ENCODE measurements at places on chromosomes 3 and 15.

DNA sequence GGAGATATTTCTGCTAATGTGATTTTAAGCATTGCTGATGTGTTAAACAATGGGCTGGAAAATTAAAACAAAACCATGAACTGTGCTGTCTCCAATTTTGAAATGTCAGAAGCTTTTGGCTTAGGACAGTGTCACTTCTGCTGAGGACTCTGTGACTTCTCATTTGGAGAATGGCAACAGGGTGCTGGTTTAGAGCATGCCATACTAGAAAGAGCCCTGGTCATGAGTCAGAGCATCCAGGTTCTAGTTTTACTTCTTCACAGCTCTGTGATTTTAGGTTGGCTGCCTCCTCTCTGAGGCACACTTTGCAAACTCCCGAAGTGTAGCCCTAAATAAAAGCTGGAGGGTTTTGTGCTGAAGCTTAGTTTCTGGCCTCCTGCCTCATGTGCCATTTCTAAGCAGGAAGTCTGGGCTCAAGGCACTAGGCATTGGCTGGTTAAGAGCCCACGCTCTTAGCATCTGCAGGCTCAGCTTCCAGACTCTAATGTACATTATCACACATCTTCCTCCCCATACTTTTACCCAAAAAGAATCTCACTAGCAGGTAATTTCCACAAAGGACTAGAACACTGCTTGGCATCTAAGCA lies 193.8 kb downstream of the CNTN3 start:
- no peaks in the 10 kb centered on the region for H3K27me3 ChIP-seq
- H3K36me3 ChIP-seq, result no peaks in the 10 kb centered on the region
- H3K4me1 ChIP-seq, result no peaks in the 10 kb centered on the region
- H3K27ac ChIP-seq, result no peak overlapping the region
- DNase-seq, result no peak

DNA sequence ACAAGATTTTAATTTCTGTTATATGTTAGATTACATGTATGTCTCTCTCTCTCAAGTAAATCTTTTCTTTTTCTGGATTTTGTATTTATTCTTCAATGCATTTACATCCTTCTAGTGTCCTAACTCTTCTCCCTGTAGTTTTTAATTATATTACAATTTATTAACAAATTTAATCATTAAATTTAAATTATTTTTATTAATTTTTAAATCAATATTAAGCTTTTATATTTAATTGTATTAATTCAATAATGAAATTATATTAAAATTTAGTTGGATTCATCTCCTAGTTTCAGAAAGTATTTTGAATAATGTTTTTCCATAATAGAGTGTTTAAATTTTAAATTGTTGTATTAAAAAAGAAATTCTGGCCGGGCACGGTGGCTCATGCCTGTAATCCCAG lies 29.8 kb downstream of the MLF1 start:
- no peak for DNase-seq
- no peaks in the 10 kb centered on the region for H3K4me1 ChIP-seq
- no peaks in the 10 kb centered on the region for H3K27me3 ChIP-seq
- H3K4me3 ChIP-seq, result no peak overlapping the region
- H3K27ac ChIP-seq, result no peak overlapping the region

- H3K27me3 ChIP-seq, result no peaks in the 10 kb centered on the region
- peaks cover 15% of the 10 kb centered on the region for H3K36me3 ChIP-seq
- no peak overlapping the region for H3K27ac ChIP-seq
- H3K4me3 ChIP-seq, result no peak overlapping the region
Observed at GRCh38 chr3:183880121-183880520, 4.6 kb downstream of the PARL start.

- no peak overlapping the region for H3K4me3 ChIP-seq
- H3K27me3 ChIP-seq, result no peaks in the 10 kb centered on the region
- no peak for DNase-seq
- H3K36me3 ChIP-seq, result no peaks in the 10 kb centered on the region
- H3K4me1 ChIP-seq, result peaks cover 17% of the 10 kb centered on the region
Observed at GRCh38 chr3:188352196-188352927, 198.4 kb downstream of the LPP start.

GRCh38 chr15:61115241-61115640 lies 113.9 kb downstream of the RORA start:
- no peak for DNase-seq
- no peaks in the 10 kb centered on the region for H3K36me3 ChIP-seq
- H3K27me3 ChIP-seq, result no peaks in the 10 kb centered on the region

DNA sequence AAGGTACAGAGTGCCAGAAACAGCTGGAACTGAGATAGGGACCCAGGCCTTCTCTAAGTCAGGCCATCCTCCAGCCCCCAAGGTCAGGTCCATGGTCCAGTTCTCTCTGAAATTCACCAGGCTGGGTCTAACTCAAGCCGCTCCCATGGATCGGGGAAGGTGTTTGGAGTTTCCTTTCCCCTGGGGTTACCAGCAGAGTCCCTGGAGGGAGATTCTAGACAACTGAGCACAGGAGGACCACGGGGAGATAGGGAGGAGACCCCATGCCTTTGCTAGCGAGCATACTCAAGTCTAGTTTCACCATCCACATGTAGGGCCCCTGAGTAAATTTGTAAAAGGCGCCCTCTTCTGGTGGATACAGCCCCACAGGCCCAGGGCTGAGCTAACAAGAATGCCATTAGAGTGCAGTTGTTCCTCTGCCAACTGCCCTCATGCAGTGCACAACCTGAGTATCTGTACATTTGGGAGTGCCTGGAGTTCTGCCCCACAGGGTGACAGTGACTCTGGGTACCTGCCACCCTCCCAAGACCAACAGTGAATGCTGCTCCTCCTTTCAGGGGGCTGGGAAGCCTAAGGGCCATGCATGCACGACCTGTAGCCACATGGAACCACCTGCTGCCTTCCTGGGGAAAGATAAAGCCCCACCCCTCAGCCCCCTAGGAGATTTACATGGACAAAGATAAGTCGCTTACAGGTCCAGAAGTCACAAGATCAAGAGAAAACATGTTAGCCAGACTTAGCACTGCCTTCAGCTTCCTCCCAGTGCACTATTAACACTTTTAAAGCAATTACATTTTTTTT lies 89.0 kb downstream of the IQSEC1 start:
- H3K4me1 ChIP-seq, result peaks cover 3% of the 10 kb centered on the region
- H3K27me3 ChIP-seq, result no peaks in the 10 kb centered on the region
- DNase-seq, result no peak

- no peaks in the 10 kb centered on the region for H3K4me1 ChIP-seq
- DNase-seq, result no peak
- H3K27ac ChIP-seq, result no peak overlapping the region
- H3K27me3 ChIP-seq, result no peaks in the 10 kb centered on the region
- H3K36me3 ChIP-seq, result no peaks in the 10 kb centered on the region
- no peak overlapping the region for H3K4me3 ChIP-seq
Observed at GRCh38 chr3:123283657-123284398, 82.1 kb downstream of the SEC22A start.

GRCh38 chr15:38758043-38758442 lies 193.4 kb upstream of the RASGRP1 start:
- no peak overlapping the region for H3K27ac ChIP-seq
- no peak for DNase-seq
- no peaks in the 10 kb centered on the region for H3K36me3 ChIP-seq
- no peaks in the 10 kb centered on the region for H3K4me1 ChIP-seq
- no peaks in the 10 kb centered on the region for H3K27me3 ChIP-seq

- no peak for DNase-seq
- peaks cover 16% of the 10 kb centered on the region for H3K36me3 ChIP-seq
- peaks cover 38% of the 10 kb centered on the region for H3K4me1 ChIP-seq
- H3K27me3 ChIP-seq, result no peaks in the 10 kb centered on the region
Observed at GRCh38 chr15:41957021-41957897, 15.1 kb downstream of the EHD4 start.

DNA sequence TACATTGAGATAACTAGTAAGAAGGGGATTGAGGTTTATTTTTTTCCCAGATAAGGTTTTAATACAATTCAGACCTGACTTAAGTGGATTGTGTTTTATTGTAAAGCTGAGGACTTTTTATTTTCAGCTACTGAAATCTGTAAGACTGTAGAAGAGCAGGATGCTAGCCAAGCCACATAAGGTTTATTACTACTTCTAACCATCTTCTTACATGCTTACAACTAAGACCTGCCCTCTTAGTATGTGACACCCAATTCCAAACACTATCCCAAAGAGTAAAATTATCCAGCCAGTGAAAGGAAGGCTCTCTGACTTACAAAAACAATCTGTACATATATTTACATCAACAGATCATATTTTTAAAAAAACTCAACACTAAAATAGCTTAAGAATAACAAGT lies 564.5 kb upstream of the NAALADL2 start:
- no peak for DNase-seq
- no peak overlapping the region for H3K27ac ChIP-seq
- H3K36me3 ChIP-seq, result no peaks in the 10 kb centered on the region
- H3K4me1 ChIP-seq, result no peaks in the 10 kb centered on the region
- H3K27me3 ChIP-seq, result no peaks in the 10 kb centered on the region
- no peak overlapping the region for H3K4me3 ChIP-seq

- no peak for DNase-seq
- H3K27me3 ChIP-seq, result no peaks in the 10 kb centered on the region
- H3K36me3 ChIP-seq, result peaks cover 95% of the 10 kb centered on the region
- peaks cover 6% of the 10 kb centered on the region for H3K4me1 ChIP-seq
- H3K27ac ChIP-seq, result no peak overlapping the region
Observed at GRCh38 chr15:44554934-44555723, 18.2 kb downstream of the EIF3J start.

- no peak overlapping the region for H3K4me3 ChIP-seq
- H3K27me3 ChIP-seq, result no peaks in the 10 kb centered on the region
- H3K27ac ChIP-seq, result no peak overlapping the region
- no peak for DNase-seq
- H3K36me3 ChIP-seq, result no peaks in the 10 kb centered on the region
- no peaks in the 10 kb centered on the region for H3K4me1 ChIP-seq
Observed at GRCh38 chr15:86483936-86484335, 404.3 kb downstream of the AGBL1 start.

DNA sequence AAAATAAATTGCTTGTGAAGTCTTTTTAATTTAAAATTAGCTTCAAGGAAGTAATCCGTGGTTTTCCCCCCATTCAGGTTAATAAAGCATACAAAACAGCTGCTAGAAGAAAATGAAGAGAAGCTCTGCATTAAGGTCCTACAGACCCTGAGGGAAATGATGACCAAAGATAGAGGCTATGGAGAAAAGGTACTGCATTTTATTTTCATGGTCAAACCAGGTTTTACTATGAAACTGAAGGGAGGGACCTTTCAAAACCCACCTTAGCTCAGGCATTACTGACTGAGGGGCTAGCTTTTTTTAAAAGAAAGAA lies 218.5 kb downstream of the ITPR1 start:
- H3K27ac ChIP-seq, result peak overlapping the region; percentile 67
- DNase-seq, result no peak
- H3K4me3 ChIP-seq, result no peak overlapping the region

GRCh38 chr3:49277383-49277775 lies 347 bp upstream of the C3orf62 start:
- H3K36me3 ChIP-seq, result peaks cover 44% of the 10 kb centered on the region
- H3K27me3 ChIP-seq, result no peaks in the 10 kb centered on the region
- H3K27ac ChIP-seq, result peak overlapping the region; percentile 97
- DNase-seq, result no peak

Data from lower lobe of right lung (tissue), 2 donors.